ENCODE measurements at places on chromosomes 6 and 20.

GRCh38 chr6:1400126-1400850 is 10.9 kb downstream of the FOXF2 start:
- no peak for DNase-seq

- DNase-seq = no peak
These were observed 4.0 kb downstream of the CD40 start for GRCh38 chr20:46122071-46122470.

- no peak for DNase-seq
These were observed 14.2 kb downstream of the ITCH start for GRCh38 chr20:34377072-34377847.

DNA sequence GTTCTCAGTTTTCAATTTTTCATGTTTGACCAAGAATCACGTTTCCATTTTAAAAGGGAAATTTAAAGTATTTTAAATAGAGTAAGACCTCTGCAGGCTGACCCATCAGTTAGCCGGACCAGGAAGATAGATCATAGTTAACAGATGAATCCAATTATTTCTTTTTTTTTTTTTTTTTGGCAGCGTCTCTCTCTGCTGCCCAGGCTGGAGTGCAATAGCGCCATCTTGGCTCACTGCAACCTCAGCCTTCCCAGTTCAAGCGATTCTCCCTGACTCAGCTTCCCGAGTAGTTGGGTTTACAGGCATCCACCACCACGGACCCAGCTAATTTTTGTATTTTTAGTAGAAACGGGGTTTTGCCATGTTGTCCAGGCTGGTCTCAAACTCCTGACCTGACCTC is 256.7 kb upstream of the CNR1 start:
- DNase-seq = no peak

DNA sequence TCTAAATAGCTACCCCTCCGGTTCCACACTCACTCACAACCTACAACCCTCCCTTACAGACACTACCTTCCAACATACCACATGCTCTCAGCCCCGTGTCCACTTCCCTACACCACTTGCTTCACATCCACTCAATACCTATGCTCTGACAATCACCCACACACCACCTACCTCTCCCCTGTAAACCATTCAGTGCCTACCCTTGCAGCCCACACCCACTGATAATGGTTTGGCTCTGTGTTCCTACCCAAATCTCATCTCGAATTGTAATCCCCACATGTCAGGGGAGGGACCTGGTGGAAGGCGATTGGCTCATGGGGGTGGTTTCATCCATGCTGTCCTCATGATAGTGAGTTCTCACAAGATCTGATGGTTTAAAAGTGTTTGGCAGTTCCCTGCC is 9.8 kb upstream of the ZNF343 start:
- no peak for DNase-seq

DNA sequence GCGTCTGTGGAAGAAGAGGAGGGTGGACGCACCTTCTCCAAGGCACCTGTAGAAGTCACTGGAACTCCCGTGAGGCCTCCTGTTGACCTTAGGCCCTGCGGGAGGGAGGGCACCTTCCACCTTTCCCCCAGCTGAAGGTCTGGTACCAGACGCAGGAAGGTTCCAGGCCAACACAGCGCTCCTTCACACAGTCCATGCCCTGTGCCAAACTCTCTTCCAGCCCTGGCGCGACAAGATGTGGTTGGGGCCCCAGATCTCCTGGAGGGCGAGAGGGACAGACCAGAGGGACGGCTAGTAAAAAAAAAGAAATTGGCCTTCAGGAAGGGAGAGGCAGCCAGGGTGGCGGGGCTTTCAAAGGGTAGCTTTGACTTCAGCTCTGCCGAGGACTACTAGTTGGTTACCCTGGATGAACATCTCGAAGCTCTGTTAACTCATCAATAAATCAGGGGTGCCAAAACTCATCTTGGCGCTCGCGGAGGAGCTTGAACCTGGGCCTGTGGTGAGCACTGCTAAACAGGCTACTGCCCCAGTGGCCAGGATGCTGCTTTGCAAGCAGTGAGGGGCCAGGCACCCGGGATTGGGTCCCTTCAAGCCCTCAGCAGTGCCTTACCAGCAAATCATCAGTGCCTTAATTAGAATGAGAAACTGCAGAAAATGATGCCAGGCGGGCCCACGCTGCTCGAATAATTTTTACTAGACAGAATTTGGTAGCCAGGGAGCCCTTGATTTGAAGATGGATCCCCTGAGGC is 14.9 kb downstream of the AARS2 start:
- DNase-seq = no peak

- DNase-seq = peak; percentile 51
These were observed 19.0 kb downstream of the DLL1 start for GRCh38 chr6:170271771-170272314.

- no peak for DNase-seq
These were observed 5.2 kb upstream of the STMND1 start for GRCh38 chr6:17096652-17097051.

GRCh38 chr6:167726043-167726621 is 100.6 kb upstream of the AFDN start:
- DNase-seq = no peak

DNA sequence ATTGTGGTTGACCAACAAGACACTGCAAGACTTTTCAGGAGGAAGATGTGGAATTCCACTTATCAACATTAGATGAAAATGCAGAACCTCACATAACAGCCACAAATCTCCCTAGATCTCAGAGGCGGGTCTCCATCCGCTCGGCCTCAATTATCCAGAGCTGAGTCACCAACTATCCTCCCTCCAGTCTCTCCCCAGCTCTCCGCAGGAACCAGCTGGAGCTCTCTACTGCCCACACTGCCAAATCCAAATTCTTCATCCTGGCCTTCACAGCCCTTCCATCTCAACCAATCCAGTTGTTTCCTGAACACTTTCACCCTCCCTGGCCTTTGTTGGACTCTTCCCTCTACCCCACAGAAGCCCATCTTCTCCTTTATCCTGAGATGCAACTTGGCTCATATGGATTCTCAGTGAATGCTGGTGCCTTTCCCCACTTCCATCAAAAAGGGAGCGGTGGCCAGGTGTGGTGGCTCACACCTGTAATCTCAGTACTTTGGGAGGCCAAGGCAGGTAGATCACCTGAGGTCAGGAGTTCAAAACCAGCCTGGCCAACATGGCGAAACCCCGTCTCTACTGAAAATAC is 3.5 kb upstream of the TGIF2 start:
- no peak for DNase-seq

- no peak for DNase-seq
These were observed 754 bp downstream of the RPS10 start for GRCh38 chr6:34425132-34425497.

Data from stimulated activated CD4-positive, alpha-beta T cell treated with anti-CD3 and anti-CD28 coated beads, TNF-alpha, amount 100 ng/mL, for 24 hours (primary cell).